ENCODE measurements at places on chromosomes 6 and 20. TPM values are rescaled to one million over a fixed set of nuclear protein-coding genes. Genes with fewer than 3 reads are reported as not detected.

The TRIM27 gene
- 78.9 TPM for total RNA-seq

The KHDRBS2 gene
- total RNA-seq, result 7.7 TPM

The CRNKL1 gene
- 26.5 TPM for total RNA-seq

The E2F1 gene
- 35.3 TPM for total RNA-seq

The TRIM40 gene
- not detected for total RNA-seq

The MACROD2 gene
- 3.9 TPM for total RNA-seq

The COL10A1 gene
- total RNA-seq, result not detected

The MUC21 gene
- not detected for total RNA-seq

The NELFCD gene
- 56.3 TPM for total RNA-seq

The MOCS1 gene
- 19.7 TPM for total RNA-seq

The ZBTB12 gene
- total RNA-seq, result 42.1 TPM

The PPDPF gene
- 138 TPM for total RNA-seq

The CRIP3 gene
- total RNA-seq, result 46.3 TPM

The ABRACL gene
- 172 TPM for total RNA-seq

The PNISR gene
- total RNA-seq, result 134 TPM

The PREX1 gene
- total RNA-seq, result 12.8 TPM

The SNAP25 gene
- total RNA-seq, result 0.69 TPM

The ANKRD66 gene
- total RNA-seq, result not detected

The GNMT gene
- 1.8 TPM for total RNA-seq

The SGK2 gene
- total RNA-seq, result 0.23 TPM

The ETV7 gene
- 0.21 TPM for total RNA-seq

The MATN4 gene
- total RNA-seq, result 4.0 TPM

The OOEP gene
- not detected for total RNA-seq

The STK38 gene
- total RNA-seq, result 19.8 TPM

The GTF2H4 gene
- total RNA-seq, result 49.5 TPM

The MLN gene
- total RNA-seq, result not detected

The NHSL1 gene
- 32.4 TPM for total RNA-seq

The ARMH2 gene
- not detected for total RNA-seq

The SAMD5 gene
- 0.08 TPM for total RNA-seq

The NEURL2 gene
- total RNA-seq, result 5.2 TPM

The SEL1L2 gene
- total RNA-seq, result not detected

The TSPO2 gene
- not detected for total RNA-seq

The BHLHE23 gene
- 0.38 TPM for total RNA-seq

The TCP11 gene
- total RNA-seq, result not detected

The SPTLC3 gene
- 0.82 TPM for total RNA-seq

The TCP1 gene
- 348 TPM for total RNA-seq

The OPN5 gene
- not detected for total RNA-seq
